ENCODE measurements at places on chromosomes 11 and 22.

DNA sequence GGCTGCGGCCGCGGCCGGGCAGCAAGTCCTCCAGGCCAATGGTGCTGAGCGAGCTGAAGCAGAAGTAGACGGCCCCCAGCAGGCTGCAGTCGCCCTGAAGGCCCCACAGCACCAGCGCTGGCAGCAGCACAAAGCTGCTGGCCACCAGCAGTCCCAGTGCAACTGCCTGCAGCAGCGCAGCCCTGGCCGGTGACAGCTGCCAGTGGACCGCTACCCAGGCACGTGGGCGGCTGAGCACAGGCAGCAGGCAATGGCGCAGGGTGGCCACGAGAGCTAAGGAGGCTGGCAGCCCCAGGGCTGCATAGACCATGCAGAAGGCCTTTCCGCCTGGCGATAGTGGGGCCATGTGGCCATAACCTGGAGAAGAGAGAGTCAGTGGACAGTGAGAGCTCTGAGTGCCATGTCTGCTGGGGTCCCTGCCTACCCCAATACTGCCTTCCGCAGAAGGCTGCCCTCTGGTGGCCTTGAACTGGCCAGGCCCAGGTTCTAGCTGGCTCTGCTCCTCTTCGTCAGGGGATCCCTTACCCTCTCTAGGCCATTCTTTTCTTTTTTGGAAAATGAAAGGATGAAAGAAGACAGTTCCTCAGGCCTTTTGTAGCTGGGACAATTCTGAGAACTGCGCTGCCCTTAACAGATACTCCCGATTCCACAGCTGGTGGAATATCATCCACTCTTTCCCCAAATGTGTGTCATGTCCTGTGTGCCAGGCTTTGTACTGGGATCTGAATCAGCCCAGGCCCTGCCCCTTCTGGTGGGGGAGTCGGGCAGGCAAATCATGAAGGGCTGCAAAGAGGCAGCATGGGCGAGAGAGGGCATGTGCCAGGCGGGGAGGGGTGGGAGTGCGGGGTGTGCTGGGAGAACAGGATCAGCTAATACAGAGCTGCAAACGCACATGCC is 1.8 kb downstream of the KCNK7 start:
- DNase-seq = no peak

- DNase-seq = peak; percentile 12
Observed at GRCh38 chr11:120210626-120211521, at the start of gene OAF. TSS of gene OAF (plus strand) at chr11:120211032. CDS start at chr11:120211280, 248 bp downstream.

DNA sequence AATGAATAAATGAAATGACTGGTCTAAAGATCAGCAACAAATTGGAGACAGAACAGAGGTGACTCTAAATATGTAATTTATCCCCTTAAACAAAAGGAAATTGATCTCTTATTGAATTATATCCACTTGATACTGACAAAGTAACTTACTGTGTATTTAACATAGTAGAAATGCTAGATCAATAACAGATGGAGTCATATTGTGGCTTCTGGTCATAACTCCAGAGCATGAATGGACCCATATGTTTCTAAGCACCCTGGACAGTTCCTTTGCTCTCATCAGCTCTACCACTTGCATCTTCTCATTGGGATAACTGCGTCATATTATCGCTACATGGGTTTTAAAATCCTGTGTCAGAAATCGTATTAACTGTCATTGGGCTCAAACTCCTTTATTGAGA is 222.3 kb downstream of the ETS1 start:
- no peak for DNase-seq

GRCh38 chr11:10481560-10482349 is 26.7 kb downstream of the AMPD3 start:
- DNase-seq = no peak

DNA sequence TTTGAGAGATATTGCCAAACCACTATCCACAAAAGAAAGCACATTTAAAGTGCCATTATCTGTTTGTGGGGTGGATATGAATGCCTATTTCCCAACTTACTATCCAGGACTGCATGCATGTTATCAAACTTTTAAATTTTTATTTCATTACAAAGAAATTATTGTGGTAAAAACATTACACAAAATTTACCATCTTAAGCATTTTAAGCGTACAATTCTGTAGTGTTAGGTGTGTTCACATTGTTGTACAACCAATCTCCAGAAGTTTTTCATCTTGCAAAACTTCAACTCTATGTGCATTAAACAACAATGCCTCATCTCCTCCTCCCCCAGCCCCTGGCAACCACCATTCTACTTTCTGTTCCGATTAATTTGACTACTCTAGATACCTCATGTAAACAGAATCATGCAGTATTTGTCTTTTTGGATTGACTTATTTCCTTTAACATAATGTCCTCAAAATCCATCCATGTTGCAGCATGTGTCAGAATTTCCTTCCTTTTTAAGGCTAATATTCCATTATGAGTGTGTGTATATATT is 17.6 kb upstream of the CD44 start:
- DNase-seq = no peak
